ENCODE measurements at places on chromosomes 6 and 20. TPM values are rescaled to one million over a fixed set of nuclear protein-coding genes. Genes with fewer than 3 reads are reported as not detected.

DNA sequence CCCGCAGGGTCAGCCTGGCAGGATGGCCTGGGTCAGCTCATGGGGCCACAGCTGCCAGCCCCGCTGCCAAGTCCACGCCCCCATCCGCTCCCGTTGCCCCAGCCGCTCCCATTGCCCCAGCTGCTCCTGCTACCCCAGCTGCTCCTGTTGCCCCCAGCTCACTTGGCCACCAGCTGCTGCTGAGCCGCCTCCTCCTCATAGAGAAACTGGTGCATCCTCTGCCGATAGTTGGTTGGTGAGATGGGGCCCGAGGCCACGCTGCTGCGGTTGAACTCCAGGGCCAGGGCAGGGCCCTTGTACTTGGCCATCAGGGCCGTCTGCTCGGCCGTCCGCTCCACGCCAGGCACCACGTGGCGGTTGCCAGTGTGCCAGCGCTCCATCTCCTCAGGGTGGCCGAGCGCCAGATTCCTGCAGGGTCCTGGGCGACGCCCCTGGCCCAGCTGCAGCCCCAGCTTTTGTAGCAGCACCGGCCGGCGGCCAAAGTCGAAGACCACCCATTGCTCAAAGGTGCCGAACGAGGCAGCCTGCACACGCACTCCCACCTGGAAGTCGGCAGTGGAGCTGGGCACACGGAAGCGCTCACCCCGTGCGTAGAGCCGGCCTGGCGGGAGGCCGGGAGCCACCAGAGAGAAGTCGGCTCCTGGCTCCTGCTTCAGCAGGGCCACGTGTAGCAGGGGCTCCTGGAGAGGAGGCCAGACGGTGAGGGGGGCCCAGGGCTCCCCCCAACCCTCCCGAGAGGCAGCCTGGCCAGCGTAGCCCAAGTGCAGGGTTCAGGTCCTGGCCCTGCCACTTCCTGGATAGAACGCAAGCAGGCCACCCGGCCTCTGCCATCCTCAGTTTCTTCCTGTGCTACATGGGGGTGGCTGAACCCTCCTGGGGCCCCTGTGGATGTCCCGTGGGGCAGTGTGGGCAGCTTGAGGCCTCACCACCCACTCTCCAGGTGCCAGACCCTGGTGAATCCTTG, 4.8 kb downstream of the HELZ2 start:
- no peak for DNase-seq

GRCh38 chr6:121837545-121838229, 402.2 kb downstream of the GJA1 start:
- no peak for DNase-seq

- peak; percentile 73 for DNase-seq
Measured at GRCh38 chr6:15501826-15502445, 160.9 kb downstream of the DTNBP1 start.

DNA sequence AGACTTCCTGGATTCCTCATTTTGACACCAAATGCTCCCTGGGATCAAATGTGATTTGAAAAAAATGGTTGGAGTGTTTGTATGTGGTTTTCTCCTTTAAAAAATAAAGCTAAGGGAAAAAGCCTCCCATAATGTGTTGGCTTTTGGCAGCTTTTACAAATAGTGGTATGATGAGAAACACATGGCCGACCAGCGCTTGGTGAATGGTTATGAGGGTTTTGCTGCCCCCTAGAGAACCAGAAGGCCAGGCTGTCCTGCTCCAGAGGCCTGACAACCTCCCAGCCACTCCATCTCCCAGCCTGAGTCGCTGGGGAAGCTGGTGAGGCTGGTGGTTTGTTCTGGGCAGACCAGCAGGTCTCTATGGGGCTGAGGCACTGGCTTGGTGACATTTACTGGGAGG, 69.3 kb downstream of the CLIC5 start:
- DNase-seq: no peak

DNA sequence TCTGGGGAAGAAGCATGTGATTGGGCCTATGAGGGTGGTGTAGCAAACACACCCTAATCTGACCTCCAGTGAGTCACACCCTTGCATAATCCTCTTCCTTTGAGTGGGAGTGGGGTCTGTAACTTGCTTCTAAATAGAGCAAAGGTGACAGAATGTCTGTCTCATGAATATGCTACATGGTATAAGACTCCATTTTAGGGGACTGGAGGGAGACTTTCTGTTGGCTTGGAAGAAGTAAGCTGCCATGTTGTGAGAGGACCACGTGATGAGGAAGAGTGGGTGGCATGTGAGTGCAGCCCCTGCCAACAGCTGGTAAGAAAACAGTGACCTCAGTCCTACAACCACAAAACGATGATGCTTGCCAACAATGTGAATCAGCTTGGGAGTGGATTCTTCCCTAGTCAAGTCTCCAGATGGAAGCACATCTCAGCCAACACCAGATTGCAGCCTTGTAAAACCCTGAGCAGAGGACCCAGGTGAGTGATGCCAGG, 3.7 kb downstream of the AK9 start:
- DNase-seq: no peak

GRCh38 chr6:344816-345340, 46.7 kb upstream of the IRF4 start:
- no peak for DNase-seq

GRCh38 chr6:158067436-158068015, 85.9 kb downstream of the SYNJ2 start:
- DNase-seq: no peak

GRCh38 chr20:38121741-38122140, 43.3 kb downstream of the TGM2 start:
- no peak for DNase-seq

GRCh38 chr6:22774129-22774528, 204.8 kb downstream of the HDGFL1 start:
- DNase-seq: no peak

DEFB124 gene
- not detected for total RNA-seq

DNA sequence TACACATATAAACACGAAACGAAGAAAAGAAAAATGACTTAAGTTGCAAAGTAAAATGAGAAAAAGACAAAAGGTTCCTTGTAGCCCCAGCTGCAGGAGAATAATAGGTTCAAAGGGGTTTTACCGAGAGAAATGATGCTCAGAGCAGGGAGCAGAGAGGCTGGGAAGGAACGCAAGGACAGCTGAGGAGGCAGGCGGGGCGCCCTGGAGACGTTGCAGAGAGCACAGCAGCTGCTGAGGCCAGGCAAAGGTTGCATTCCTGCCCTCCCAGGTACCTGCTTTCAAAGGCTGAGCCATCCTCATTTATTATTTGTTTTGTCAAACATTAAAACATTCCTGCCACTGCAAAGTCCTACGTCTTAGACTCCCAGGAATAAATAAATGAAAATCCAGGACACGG, 16.2 kb upstream of the VAPB start:
- DNase-seq: no peak

- no peak for DNase-seq
Measured at GRCh38 chr6:27816906-27817305, 95.3 kb downstream of the OR2B2 start.

- no peak for DNase-seq
Measured at GRCh38 chr6:130643361-130643760, 183.8 kb upstream of the SMLR1 start.

GRCh38 chr20:40997116-40997515, 31.5 kb upstream of the TOP1 start:
- DNase-seq: no peak

ATP5F1E gene
- 123 TPM for total RNA-seq

DNA sequence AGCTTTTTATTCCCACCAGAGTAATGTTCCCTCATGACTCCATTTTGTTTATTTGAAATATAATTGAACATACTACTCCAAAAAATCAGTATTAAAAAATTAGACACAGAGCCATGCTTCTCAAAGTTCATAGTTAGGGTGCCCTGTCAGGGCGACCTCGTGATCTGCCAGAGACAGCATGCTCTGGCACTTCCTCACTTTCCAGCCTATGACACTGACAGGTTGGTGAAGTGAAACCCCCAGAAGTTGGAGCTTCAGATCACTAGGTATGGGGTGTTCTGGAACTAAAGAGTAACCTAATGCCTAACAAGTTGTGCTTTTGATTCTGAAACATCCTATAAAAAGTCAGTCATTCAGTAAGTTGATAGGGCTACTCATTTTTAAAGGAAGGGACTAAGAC, 93.0 kb downstream of the TBC1D7 start:
- DNase-seq: no peak

GRCh38 chr6:5968817-5969734, 37.6 kb downstream of the NRN1 start:
- DNase-seq: peak; percentile 87

CRISP2 gene
- total RNA-seq: not detected

SYCP2L gene
- 1.00 TPM for total RNA-seq

DNA sequence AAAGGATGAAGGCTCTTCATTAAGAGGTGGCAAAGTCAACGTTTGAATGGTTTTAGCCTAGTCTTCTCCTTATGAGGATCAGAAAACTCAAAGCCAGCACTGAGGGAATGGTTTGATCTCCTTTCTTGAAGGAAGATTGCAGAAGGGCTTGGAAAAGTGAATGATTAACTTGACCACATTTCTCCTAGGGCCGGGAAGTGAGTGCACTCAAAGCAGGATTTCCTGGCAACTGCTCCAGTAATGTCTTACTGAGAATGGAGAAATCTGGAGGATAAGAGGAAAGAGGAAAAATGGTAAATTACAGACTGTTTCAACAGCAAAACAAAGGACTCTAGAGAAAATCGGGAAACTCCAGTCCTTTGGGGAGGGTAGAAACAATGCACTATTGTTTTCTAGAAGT, 189.0 kb upstream of the FOXA2 start:
- no peak for DNase-seq

CFAP206 gene
- total RNA-seq: not detected

NCOA6 gene
- total RNA-seq: 18.5 TPM

OR11A1 gene
- total RNA-seq: not detected

DNA sequence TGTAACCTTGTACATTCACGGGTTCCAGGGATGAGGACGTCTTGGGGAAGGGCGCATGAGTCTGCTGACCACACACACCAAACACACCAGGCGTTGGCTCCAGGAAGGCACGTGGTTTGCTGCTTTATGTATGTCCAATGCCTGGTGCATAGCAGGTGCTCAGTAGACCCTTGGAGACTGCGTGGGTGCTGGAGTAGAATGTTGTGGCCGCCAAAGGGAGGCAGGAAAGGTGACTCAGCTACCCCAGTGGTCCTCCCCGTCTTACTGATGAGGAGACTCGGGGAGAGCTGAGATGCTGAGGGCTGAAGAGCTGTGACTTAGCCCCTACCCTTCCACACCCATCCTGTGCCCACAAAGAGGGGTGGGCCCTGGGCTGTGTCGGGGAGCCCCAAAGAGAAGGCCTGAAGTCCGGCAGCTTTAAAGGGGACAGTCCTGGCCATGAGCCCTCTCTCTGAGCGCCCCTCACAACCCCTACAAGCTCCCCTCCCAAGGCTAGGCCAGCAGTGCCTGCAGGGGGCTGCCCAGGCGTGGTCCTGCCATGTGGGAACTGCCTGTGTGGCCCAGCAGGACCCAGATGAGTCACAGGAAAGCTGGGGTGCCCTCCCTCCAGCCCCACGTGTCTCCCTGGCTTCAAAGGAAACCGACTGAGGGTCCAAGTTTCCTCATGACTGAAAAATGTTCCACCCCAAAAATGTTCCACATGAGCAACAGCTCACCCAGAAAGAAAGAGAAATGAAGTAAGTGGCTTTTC, 28.0 kb upstream of the PTGIS start:
- no peak for DNase-seq

DNA sequence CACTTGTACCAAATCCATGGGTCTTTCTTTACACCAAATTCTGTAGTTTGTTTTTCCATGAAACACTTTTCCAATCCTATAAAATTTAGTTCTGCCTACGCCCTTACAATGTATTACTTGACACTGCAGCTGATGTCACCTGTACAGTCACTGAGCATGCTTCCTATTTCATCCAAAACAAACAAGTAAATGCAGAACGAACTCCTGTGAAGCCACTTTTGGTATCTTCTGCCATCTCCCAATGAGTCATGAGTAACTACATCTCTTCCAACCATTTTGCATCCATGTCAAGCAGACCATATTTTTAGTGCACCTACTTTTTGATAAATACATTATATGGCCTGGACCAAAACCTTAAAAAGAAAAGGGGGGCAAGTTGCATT, 42.4 kb downstream of the HDDC2 start:
- no peak for DNase-seq

DNA sequence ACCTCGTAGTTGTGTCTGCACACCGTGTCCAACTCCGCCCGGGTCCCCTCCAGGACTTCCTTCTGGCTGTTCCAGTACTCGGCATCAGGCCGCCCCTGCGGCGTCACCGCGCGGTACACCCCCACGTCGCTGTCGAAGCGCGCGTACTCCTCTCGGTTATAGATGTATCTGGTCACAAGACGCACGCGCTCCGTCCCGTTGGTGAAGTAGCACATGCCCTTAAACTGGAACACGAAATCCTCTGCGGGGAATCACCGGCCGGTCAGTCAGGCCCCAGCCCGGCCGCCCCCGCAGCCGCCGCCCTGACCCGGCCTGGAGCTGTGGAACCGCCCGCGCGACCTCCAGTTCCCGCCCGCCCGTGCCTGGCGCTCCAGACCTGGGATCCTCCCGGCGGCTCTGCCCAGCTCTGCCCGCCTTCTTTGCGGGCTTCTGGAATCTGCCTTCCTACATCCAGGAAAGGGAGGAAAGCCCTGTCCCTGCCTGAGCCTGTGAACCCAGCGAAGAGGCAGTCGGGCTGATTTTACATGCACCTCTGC, 1.6 kb downstream of the HLA-DQB1 start:
- no peak for DNase-seq

- DNase-seq: no peak
Measured at GRCh38 chr6:152057832-152058498, 250.5 kb downstream of the ESR1 start.

DNA sequence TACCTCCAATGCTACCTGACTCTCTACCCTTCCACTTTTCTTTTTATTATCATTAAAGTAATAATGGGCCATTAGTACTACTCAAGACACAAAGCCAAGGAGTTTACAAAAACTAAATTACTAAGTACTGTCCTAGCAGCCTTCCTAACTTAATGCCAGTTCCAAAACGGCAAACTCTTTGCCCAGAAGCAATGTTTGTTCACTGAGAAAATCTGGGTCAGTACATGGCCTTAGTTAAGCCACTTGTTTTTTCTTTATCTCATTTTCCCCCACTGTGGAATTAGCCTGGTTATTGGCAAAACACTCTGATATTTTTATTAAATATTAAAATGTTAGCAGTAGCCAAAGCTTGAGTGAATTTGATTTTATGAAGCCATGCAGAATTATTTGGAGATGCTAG, 242.4 kb downstream of the KCNQ5 start:
- no peak for DNase-seq

- no peak for DNase-seq
Measured at GRCh38 chr20:1907586-1907985, 12.4 kb downstream of the SIRPA start.

GRCh38 chr6:125906158-125906998, 50.2 kb upstream of the HINT3 start:
- DNase-seq: no peak

DNA sequence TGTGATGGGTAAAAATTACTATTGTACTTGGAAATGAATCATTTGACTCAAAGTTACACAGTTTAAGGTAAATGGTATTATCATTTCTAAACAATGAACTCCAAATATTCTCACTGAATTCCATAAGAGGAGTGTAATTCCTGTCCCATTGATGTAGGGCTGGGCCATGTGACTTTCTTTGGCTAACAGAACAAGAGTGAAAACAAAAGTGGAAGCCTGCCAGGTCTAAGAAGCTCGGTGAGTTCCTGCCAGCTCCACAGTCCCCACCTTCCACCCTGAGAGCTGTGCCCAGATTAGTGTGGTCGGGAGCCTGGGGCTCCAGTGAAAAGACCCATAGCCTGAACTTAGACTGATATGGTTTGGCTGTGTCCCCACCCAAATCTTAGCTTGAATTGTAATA, 24.6 kb downstream of the TBXT start:
- DNase-seq: no peak

- DNase-seq: no peak
Measured at GRCh38 chr6:13013681-13014503, 297.3 kb downstream of the PHACTR1 start.

Measured in cardiac septum (tissue), 1 donor.